Activated CD8-positive, alpha-beta T cell treated with anti-CD3 and anti-CD28 coated beads for 36 hours (primary cell): ENCODE measurements at places on chromosomes 13 and 19. TPM values are rescaled to one million over a fixed set of nuclear protein-coding genes. Genes with fewer than 3 reads are reported as not detected.

Gene KXD1
- 142 TPM for total RNA-seq

- H3K36me3 ChIP-seq: no peaks in the 10 kb centered on the region
- H3K27me3 ChIP-seq: peaks cover 28% of the 10 kb centered on the region
- H3K27ac ChIP-seq: no peak overlapping the region
- H3K4me1 ChIP-seq: peaks cover 14% of the 10 kb centered on the region
- no peak for DNase-seq
- H3K4me3 ChIP-seq: no peak overlapping the region
These were observed 2.9 kb downstream of the CYP2S1 start for GRCh38 chr19:41195675-41196497.

- H3K4me3 ChIP-seq: no peak overlapping the region
- H3K27me3 ChIP-seq: no peaks in the 10 kb centered on the region
- H3K27ac ChIP-seq: no peak overlapping the region
- peaks cover 46% of the 10 kb centered on the region for H3K4me1 ChIP-seq
- H3K36me3 ChIP-seq: no peaks in the 10 kb centered on the region
These were observed 79.8 kb upstream of the TNFSF11 start for GRCh38 chr13:42494157-42494556.

DNA sequence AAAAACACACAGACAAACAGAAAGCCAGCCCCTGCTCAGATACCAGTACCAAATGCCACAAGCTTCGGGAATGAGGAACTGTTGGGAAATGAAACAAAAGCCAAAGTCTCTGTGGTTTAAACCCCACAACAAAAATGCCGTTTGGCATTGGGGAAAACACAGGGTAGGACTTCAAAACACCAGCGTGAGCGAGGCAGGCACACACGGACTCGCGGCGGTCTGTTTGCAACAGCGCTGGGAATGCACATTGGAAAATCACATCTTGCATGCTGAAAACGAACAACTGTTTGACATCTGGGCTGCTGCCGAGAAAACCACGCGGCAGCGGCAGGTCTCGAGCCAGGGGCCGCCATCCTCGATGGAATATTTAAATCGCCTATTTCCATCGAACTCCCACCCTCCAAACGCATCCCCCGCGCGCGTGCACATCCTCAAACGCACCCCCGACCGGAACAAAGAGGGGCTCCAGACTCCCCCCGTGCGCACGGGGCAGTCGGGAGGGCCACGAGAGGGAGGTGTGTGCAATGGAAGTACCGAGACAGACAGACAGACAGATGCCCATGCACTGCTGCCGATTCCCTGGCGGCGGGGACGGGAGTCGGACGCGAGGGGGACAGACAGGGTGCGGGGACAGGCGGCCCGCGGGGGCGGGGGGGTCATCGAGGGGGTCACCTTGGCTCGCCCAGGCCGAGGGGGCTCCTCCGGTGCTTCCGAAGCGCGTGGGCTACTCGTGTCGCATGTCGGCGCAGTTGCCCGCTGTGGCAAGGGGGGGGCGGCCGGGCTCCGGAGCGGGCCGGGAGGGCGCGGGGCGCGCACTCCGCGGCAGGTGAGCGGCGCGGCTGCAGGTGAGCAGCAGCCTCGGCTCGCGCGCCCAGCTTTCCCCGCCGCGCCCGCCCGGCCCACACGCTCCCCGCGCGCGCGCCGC is at the start of gene GPR12:
Gene GPR12 (minus strand): TSS at position 880 of the 925 bp plus-strand sequence. CDS start 959 bp downstream, outside the sequence.
- H3K4me1 ChIP-seq: peaks cover 7% of the 10 kb centered on the region
- peak within 1 kb of the TSS; percentile 62 for H3K4me3 ChIP-seq
- peaks cover 57% of the 10 kb centered on the region for H3K27me3 ChIP-seq
- H3K36me3 ChIP-seq: no peaks in the 10 kb centered on the region

GRCh38 chr19:4980067-4980466 is 11.2 kb downstream of the KDM4B start:
- H3K4me3 ChIP-seq: no peak overlapping the region
- H3K4me1 ChIP-seq: peaks cover 14% of the 10 kb centered on the region
- no peaks in the 10 kb centered on the region for H3K36me3 ChIP-seq
- DNase-seq: no peak
- H3K27me3 ChIP-seq: no peaks in the 10 kb centered on the region

- H3K27me3 ChIP-seq: no peaks in the 10 kb centered on the region
These were observed 43.5 kb upstream of the SERTM1 start for GRCh38 chr13:36630181-36630803.

GRCh38 chr13:20340759-20341171 is 108.6 kb upstream of the GJB6 start:
- DNase-seq: no peak
- H3K4me1 ChIP-seq: peaks cover 5% of the 10 kb centered on the region
- H3K36me3 ChIP-seq: no peaks in the 10 kb centered on the region

- H3K27ac ChIP-seq: no peak overlapping the region
- no peak overlapping the region for H3K4me3 ChIP-seq
These were observed 63.5 kb upstream of the DOCK9 start for GRCh38 chr13:99041337-99041736.

DNA sequence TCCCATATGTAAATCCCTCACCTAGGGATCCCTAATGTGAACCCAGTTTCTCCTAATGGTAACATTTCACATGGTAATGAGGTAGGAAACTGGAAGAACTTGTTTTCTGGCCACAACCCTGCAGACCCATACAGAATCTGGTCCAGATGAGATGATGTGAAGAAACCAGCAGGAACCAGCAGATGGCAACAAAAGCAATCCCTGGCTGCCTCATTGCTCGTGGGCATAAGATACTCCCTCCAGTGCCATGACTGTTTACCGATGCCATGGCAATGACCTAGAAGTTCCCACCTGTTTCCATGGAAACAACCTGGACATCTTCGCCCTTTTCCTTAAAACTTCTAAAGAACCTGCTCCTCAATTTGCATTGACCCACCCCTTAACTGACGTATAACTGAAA is 1.4 kb upstream of the CD209 start:
- H3K27me3 ChIP-seq: peaks cover 20% of the 10 kb centered on the region
- peak; percentile 33 for DNase-seq
- peaks cover 8% of the 10 kb centered on the region for H3K36me3 ChIP-seq
- no peak overlapping the region for H3K27ac ChIP-seq
- peaks cover 29% of the 10 kb centered on the region for H3K4me1 ChIP-seq

- H3K27ac ChIP-seq: no peak overlapping the region
- no peaks in the 10 kb centered on the region for H3K4me1 ChIP-seq
- peak; percentile 74 for DNase-seq
These were observed 50.3 kb upstream of the SIN3B start for GRCh38 chr19:16778796-16779411.

Gene PSG2
- not detected for total RNA-seq

DNA sequence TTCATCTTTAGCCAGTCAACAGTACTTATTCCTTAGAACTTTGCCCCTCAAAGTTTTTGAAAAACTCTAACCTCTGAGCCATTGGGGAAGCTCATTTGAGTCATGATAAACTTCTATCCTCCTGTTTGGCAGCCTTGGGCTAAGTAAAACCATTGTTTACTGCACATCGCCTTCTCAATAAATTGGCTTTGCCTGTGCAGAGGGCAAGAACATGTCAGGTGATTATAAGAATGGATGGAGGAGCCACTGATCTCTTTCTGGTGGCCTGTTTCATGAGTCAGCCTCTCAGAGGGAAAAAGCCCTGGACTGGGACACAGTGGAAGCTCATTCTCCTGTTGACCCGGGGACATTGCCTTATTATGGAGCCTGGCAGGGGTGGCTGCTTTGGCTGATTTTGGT is 19.4 kb upstream of the PSG4 start:
- H3K27me3 ChIP-seq: no peaks in the 10 kb centered on the region
- H3K4me1 ChIP-seq: no peaks in the 10 kb centered on the region
- DNase-seq: no peak
- H3K4me3 ChIP-seq: no peak overlapping the region

Gene CGB2
- total RNA-seq: not detected

Gene KIR3DL1
- 0.14 TPM for total RNA-seq

DNA sequence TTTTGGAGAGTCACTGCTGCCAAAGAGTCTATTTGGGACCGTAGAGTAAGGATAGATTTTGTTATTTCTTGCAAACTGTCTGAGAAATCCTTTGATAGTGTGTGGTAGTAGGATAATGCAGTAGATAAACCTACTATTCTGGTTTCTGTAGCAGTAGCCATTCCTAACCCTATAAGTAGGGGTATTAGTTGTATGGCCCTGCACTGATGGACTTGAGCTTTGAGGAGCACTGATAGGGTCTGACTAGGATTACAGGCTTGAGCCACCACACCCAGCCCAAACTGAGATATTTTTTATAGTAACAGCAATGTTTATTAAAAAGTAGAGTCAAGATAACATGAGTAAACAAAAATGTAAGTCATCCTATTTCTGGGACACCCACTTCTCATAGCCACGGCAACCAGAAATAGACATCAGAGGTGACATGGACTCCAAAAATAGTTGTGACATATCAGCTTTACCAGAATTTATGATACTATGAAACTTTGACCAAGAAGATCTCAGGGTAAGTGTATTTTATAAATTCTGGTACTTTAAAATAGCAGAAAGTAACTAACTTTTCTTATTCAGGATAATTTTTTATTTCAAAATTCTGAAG is 479.1 kb downstream of the SUCLA2 start:
- no peak for DNase-seq
- no peak overlapping the region for H3K4me3 ChIP-seq
- H3K36me3 ChIP-seq: no peaks in the 10 kb centered on the region
- H3K27ac ChIP-seq: no peak overlapping the region
- H3K27me3 ChIP-seq: no peaks in the 10 kb centered on the region
- no peaks in the 10 kb centered on the region for H3K4me1 ChIP-seq

Gene APOC4
- total RNA-seq: not detected

DNA sequence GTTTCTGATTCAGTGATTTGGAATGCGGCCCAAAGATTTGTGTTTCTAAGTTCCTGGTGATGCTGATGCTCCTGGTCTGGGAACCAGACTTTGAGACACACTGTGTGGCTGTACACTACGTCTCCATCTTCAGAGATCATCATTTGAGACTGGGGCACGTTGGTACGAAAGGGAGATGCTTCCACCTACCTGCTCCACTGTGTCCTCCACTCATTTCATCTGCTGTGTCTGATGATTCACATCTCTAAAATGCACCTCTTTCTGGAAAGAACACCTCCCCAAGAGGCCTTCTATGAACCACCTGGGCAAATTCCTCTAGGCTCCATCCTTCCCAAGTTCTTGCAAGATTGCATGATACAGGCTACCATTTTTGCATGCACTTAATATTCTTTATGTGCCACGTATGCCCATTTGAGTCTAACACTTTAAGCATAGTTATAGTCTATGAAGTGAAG is 58.6 kb downstream of the ERCC5 start:
- no peak overlapping the region for H3K27ac ChIP-seq
- peaks cover 11% of the 10 kb centered on the region for H3K27me3 ChIP-seq
- no peaks in the 10 kb centered on the region for H3K36me3 ChIP-seq
- no peaks in the 10 kb centered on the region for H3K4me1 ChIP-seq

DNA sequence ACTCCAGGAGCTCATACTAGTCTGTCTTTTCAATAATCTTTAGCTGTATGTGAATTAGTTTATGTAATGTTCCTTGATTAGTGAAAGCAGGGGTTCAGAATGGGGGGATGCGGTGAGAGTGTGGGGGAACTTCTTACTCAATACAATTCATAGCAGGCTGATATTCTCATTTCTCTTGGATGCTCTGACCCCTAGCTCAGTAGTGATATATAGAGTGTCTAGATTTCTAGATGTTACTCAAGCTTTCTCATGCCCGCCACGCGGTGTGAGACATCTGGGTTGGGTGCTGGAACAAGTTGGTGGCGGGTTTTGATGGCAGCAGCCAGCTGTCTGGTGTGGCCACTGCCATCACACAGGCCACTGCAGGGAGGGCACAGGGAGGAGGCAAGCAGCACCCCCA is 39.3 kb upstream of the FLT1 start:
- DNase-seq: no peak
- H3K36me3 ChIP-seq: no peaks in the 10 kb centered on the region
- peaks cover 4% of the 10 kb centered on the region for H3K4me1 ChIP-seq
- peaks cover 33% of the 10 kb centered on the region for H3K27me3 ChIP-seq
- H3K27ac ChIP-seq: no peak overlapping the region

- no peaks in the 10 kb centered on the region for H3K4me1 ChIP-seq
- no peak overlapping the region for H3K4me3 ChIP-seq
- no peak for DNase-seq
- H3K36me3 ChIP-seq: no peaks in the 10 kb centered on the region
- peaks cover 17% of the 10 kb centered on the region for H3K27me3 ChIP-seq
These were observed 46.2 kb downstream of the CACNA1A start for GRCh38 chr19:13460045-13460444.

GRCh38 chr13:111645198-111645597 is 324.8 kb downstream of the TEX29 start:
- H3K4me1 ChIP-seq: no peaks in the 10 kb centered on the region
- no peak overlapping the region for H3K27ac ChIP-seq
- H3K27me3 ChIP-seq: no peaks in the 10 kb centered on the region
- H3K36me3 ChIP-seq: no peaks in the 10 kb centered on the region

DNA sequence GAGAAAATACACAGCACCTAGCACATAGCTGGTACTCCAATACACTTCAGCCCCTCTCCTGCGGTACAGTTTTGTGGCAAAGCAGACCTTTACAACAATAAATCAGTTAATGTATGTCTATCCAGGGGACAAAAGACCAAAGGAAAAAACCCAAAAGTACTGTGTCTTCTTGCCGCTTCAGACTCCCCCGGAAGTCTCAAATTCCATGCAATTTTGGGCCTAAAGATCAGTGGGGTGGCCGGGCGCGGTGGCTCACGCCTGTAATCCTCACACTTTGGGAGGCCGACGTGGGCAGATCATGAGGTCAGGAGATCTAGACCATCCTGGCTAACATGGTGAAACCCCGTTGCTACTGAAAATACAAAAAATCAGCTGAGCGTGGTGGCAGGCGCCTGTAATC is 16.2 kb downstream of the CARS2 start:
- DNase-seq: no peak
- H3K27me3 ChIP-seq: no peaks in the 10 kb centered on the region
- H3K4me3 ChIP-seq: no peak overlapping the region
- peaks cover 13% of the 10 kb centered on the region for H3K36me3 ChIP-seq
- peaks cover 2% of the 10 kb centered on the region for H3K4me1 ChIP-seq
- H3K27ac ChIP-seq: no peak overlapping the region

DNA sequence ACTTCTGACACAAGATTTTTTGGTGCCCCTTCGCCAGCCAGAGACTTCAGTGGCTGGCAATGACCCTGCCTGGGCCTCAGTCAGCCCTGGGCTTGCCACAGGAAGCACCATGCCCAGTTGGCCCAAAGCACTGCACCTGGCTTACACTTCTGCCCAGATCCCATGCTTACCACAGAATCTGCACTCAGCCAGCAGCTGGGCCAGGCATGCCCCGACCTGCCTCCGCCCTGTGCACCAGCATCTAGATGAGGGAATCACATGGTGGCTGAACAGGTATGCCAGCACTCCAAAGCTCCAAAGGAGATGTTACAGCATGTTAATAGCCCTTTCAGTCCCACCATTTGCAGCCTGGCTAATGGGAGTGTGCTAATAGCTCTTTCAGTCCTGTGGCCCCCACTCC is 690.9 kb downstream of the SLITRK6 start:
- no peaks in the 10 kb centered on the region for H3K36me3 ChIP-seq
- no peaks in the 10 kb centered on the region for H3K4me1 ChIP-seq
- H3K4me3 ChIP-seq: no peak overlapping the region
- no peaks in the 10 kb centered on the region for H3K27me3 ChIP-seq
